Keratinocyte (primary cell): ENCODE measurements at places on chromosomes 2 and 18. TPM values are rescaled to one million over a fixed set of nuclear protein-coding genes. Genes with fewer than 3 reads are reported as not detected.

DNA sequence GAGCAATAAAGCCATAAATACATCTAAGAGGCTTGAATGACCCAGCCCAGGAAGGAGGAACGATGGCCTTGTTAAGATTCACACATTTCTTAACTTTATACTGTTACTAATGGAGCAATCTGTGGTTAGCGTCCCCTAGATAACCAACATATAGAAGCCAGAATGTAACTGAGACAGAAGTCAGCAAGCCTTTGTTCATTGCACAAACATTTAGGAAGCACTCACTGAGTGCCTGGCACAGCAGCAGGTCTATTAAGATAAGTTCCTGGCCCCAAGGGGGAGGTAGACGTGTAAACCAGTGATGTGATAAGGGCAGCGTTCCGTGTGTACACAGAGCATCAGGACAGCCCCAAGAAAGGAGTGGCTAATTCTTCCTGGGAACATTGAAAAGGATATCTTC, 63.6 kb upstream of the ATL2 start:
- H3K27ac ChIP-seq, result no peak overlapping the region
- peaks cover 69% of the 10 kb centered on the region for H3K4me1 ChIP-seq
- no peak overlapping the region for H3K4me3 ChIP-seq
- H3K36me3 ChIP-seq, result no peaks in the 10 kb centered on the region
- H3K27me3 ChIP-seq, result no peaks in the 10 kb centered on the region

GRCh38 chr2:36701391-36701795, 4.9 kb downstream of the VIT start:
- DNase-seq, result peak; percentile 81
- peak overlapping the region; percentile 22 for H3K4me3 ChIP-seq

- no peak for DNase-seq
- H3K27ac ChIP-seq, result no peak overlapping the region
- peaks cover 9% of the 10 kb centered on the region for H3K27me3 ChIP-seq
- no peak overlapping the region for H3K4me3 ChIP-seq
Observed at GRCh38 chr2:8132351-8132831, 549.5 kb upstream of the ID2 start.

GRCh38 chr18:47680488-47680887, 250.0 kb downstream of the SMAD2 start:
- no peak for DNase-seq
- H3K27me3 ChIP-seq, result no peaks in the 10 kb centered on the region
- H3K4me3 ChIP-seq, result no peak overlapping the region
- no peaks in the 10 kb centered on the region for H3K4me1 ChIP-seq

Gene UBE2F
- polyA plus RNA-seq, result 63.6 to 98.6 TPM (median 95.6 TPM) in 3 replicates

DNA sequence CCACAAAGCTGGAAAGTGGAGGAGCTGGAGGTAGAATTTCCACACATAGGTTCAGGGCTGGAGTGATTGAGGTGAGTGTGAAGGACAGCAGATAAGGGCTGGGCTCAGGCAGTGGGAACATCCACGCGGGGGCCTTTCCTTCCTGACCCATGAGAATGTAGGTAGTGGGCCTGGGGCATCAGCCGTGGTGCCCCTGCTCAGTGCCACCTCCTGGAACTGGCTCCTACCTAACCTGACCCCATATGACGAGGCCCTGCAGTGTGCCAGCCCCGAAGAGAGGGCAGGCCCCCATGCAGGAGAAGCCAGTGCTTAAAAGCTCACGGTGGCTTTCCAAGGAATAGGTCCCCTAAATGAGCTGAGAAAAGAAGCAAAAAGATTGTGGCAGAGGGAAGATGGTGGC, 66.2 kb downstream of the HS6ST1 start:
- no peak overlapping the region for H3K4me3 ChIP-seq
- DNase-seq, result no peak
- no peaks in the 10 kb centered on the region for H3K4me1 ChIP-seq
- H3K27me3 ChIP-seq, result no peaks in the 10 kb centered on the region

Gene ZNF892
- polyA plus RNA-seq, result 1.5 to 1.6 TPM (median 1.6 TPM) in 3 replicates

Gene SERPINB11
- polyA plus RNA-seq, result not detected in 3 replicates

Gene TSPYL6
- polyA plus RNA-seq, result not detected in 3 replicates

- no peaks in the 10 kb centered on the region for H3K36me3 ChIP-seq
- H3K27me3 ChIP-seq, result no peaks in the 10 kb centered on the region
- no peak overlapping the region for H3K4me3 ChIP-seq
- H3K27ac ChIP-seq, result no peak overlapping the region
- DNase-seq, result no peak
- H3K4me1 ChIP-seq, result no peaks in the 10 kb centered on the region
Observed at GRCh38 chr18:35564795-35565453, 16.6 kb upstream of the GALNT1 start.

Gene B3GNT7
- 0.08 TPM in 1 of 3 replicates, not detected in the others for polyA plus RNA-seq

DNA sequence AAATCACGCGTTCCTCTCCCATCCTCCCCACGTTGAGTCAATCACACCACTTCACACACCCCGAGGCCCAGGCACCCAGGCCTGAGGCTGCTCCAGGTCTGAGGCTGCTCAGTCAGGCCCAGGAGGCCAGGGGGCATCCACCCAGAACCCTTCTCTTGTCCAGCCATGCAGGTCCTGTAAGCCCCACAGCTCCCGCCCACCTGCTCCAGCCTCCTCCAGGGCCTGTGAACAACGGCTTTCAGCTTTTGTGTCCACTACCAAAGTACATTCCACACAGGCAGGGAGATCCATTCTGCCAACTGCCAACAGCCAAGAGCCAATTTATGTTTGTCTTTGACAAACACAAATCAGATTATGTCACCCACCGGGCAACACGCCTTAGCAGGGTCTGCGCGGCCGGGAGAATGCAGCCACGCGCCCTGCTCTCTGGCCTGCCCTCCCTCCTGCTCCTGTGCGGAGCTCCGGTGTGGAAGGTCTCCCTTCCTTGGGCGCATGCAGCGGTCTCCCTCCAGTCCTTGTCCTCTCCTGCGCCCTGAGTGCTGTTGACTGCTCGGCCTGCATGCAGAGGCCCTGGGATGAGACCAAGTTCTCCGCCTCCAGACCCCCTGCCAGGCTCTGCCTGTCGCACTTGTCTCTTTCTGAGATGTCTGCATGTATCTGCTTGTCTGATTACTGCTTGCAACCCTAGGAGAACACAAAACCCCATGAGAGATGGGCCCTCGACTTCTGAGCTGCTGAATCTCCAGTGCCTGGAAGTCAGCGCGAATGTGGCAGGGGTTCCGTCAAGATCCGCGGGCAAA, 146.6 kb downstream of the ZNF516 start:
- peaks cover 3% of the 10 kb centered on the region for H3K27me3 ChIP-seq
- no peak for DNase-seq
- no peak overlapping the region for H3K27ac ChIP-seq
- no peak overlapping the region for H3K4me3 ChIP-seq
- H3K4me1 ChIP-seq, result peaks cover 9% of the 10 kb centered on the region

- H3K36me3 ChIP-seq, result no peaks in the 10 kb centered on the region
- DNase-seq, result no peak
- H3K27ac ChIP-seq, result no peak overlapping the region
- H3K4me3 ChIP-seq, result no peak overlapping the region
- H3K27me3 ChIP-seq, result no peaks in the 10 kb centered on the region
Observed at GRCh38 chr2:66526180-66526579, 91.3 kb downstream of the MEIS1 start.

DNA sequence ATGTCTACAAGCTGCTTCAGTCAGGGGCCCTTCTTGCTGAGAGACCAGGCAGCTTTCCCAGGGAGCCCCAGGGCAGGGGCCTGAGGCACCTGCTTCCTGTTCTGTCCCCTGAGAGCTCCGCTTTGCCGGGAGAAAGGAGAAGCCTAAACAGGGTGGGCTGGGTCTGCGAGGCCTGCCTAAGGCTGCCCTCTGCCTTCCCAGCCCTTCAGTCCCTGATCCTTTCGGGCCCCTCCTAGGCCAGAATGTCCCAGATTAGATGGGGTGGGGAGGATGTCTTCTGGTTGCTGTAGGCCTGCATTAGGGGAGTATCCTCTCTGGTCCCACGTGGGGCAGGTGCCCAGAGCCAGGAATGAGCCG, 72.4 kb downstream of the TGOLN2 start:
- DNase-seq, result no peak
- H3K27me3 ChIP-seq, result no peaks in the 10 kb centered on the region
- H3K4me1 ChIP-seq, result peaks cover 19% of the 10 kb centered on the region
- no peaks in the 10 kb centered on the region for H3K36me3 ChIP-seq
- H3K4me3 ChIP-seq, result no peak overlapping the region

Gene GPR35
- 0.04 to 0.17 TPM (median 0.09 TPM) in 3 replicates for polyA plus RNA-seq
